ACHN (cell line): ENCODE measurements at places on chromosomes 1 and 21.

GRCh38 chr1:46749921-46750404 is 31.0 kb upstream of the EFCAB14 start:
- no peak for DNase-seq

DNA sequence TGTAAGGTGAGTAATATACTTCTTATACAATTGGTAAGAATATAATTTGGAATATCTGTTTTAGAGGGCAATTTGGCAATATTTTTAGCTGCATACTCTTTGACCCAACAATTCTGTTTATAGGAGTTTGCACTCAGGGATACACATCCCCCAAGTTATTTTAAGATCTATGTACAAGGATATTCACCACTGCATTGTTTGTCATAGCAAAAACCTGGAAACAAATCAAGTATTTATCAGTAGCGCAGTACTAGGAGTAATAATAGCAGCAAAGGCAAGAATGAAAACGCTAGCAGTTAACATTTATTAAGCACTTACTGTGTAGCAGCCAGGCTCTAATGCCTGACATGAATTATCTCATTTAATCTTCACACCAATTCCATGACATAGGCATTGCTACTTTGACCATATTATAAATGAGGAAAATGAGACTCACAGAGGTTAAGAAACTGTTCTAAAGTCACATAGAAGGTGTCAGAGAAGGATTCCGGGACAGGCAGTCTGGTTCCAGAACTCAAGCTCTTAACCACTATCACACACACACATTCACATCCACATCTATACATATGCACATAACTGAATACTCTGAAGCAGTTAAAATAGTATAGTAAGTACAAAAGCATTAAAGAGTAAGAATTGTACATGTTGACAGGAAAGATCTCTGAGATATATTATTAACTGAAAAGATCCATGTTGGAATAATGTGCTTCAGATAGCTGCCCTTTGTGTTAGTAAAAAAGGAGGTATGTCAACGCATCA is 30.6 kb downstream of the PHC2 start:
- no peak for DNase-seq

DNA sequence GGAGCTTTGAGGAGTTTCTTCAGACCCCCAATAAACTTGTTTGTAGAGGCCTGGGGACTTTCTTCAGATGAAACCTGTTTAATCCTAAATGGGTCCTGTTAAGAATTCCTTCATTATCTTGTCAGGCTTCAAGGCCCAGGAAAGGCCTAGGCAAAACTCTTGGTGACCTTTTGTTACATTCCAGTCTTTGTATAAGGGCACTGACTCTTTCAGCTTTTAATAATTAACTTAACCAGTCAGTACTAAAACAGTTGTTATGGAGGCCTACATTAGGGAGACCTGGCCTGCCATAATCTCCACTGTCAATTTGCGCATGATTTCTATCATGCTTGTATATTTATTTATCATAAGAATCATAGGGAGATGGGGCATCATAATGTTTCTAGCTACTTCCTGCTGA is 110.2 kb downstream of the FCRL5 start:
- DNase-seq, result peak; percentile 20

- peak; percentile 4 for DNase-seq
Observed at GRCh38 chr1:150764617-150765101, 919 bp downstream of the CTSS start.

- no peak for DNase-seq
Observed at GRCh38 chr1:46011121-46011695, 121.2 kb downstream of the PIK3R3 start.

DNA sequence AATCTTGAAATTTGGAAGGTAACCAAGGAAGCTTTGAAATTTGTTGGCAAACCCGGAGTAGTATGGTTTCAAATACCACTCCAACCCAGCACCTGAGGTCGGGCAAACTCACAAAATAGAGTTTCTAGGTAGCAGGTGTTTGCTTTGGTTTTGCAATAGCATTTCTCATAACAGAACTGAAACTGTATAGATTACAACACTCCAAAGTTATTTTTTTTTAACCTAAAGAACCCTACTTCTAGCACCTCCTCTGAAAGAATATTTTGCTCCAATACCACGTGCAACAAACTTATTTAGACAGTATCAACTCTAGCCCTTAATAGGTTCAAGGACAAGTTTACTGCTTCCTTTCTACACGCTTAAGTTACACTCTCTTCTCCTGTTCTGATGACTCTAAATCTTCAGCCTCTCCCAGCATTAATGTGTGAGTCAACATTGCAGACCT is 178.5 kb upstream of the FMN2 start:
- DNase-seq, result no peak

DNA sequence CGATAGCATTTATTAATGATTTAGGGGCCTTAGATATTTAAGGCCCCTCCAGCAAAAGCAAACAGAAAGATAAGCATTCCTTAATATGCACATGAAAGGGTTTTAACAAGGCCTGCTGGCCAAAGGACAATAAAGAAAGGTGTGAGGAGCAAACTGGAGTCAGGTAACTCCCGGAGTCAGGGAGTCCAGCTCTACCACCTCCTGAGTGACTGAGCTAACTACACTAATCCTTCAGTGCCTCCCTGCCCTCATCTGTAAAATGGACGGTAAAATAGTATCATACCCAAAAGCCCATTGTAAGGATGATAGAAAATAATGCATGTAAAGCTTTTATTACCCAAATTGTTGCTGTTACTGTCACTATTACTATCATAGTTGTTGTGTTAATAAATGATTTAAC is 161.7 kb downstream of the SIPA1L2 start:
- no peak for DNase-seq

DNA sequence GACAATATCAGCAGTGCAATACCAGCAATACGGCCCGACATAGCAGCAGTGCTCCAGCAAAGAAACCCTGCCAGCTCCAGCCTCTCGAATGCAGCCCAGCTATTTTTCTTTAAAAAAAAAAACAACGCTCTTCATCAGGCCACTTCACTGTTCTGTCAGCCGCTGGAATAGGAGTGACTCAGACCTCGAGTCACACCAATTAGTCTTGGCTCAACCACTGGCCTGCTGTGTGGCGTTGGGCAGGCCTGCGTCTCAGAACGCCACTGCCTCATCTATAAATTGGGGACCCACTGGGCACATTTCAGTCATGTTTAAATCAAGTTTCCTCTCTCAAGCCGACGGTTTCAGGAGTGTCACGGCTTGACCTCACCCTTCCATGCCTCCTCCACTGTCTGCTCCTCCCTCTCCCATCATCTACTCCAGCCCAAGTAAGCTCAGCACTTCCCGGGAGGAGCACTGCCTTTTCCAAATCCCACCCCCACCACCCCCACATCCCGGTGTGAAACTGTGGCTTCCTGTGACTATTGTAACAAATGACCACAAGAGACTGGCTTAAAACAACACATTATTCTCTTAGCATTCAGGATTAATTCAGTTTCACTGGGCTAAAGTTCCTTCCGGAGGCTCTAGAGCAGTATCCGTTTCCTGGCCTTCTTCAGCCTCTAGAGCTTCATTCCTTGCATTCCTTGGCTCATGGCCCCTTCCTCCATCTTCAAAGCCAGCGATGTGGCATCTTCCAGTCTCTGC is 71.9 kb upstream of the EFHD2 start:
- peak; percentile 50 for DNase-seq

DNA sequence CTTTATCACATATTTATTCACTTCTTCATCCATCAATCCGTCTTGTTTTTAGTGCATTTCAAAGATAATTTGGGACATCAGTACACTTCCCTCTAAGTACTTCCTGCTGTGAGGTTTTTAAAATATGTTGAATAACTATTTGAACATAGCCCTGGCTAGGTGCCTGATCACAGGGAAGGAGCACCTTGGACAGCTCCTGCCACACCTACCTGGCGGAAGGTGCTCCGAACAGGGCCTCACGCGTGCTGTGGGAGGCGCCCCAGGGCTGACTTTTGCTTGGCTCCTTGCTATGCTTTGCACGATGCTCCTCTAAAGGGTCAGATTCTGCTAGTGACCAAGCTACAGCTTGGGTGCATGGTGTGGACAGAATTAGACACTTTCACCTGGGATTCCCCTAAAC is 4.9 kb upstream of the ATXN7L2 start:
- peak; percentile 6 for DNase-seq

- DNase-seq, result no peak
Observed at GRCh38 chr1:154443274-154444013, 38.3 kb downstream of the IL6R start.

DNA sequence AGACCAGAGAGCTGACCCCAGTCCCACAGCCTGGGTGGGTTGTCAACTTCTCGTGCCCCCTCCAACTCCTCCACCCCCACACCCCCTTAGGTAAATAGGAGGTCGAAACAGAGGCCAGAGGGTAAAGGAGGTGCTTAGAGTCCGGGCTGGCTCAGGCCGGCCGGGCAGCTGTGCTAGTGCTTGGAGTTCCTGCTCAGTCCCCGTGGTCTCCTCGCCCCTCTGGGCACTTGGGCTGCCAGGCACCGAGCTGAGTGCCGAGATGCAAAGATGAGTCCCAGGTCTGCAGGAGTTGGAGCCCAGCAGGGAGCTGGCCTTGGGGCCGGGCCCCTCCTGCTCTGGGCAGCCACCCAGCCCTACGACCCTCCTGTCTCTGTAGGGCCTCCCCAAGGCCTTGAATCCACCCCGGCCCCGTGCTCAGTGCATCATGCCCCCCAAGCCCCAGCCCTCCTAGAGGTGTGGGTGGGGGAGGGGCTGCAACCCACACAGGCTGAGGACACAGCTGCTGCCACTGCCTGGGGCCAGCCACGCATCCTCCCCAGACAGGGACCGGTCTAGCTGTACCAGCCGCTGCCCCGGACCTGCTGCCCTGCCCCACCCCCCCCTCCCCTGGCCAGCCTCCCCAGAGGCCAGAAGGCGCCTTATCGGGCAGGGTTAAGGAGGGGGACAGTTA is 1.9 kb downstream of the SMIM1 start:
- no peak for DNase-seq

- DNase-seq, result no peak
Observed at GRCh38 chr1:151492120-151492519, 19.1 kb upstream of the CGN start.

- DNase-seq, result peak; percentile 65
Observed at GRCh38 chr1:212062832-212063438, 27.4 kb downstream of the DTL start.

DNA sequence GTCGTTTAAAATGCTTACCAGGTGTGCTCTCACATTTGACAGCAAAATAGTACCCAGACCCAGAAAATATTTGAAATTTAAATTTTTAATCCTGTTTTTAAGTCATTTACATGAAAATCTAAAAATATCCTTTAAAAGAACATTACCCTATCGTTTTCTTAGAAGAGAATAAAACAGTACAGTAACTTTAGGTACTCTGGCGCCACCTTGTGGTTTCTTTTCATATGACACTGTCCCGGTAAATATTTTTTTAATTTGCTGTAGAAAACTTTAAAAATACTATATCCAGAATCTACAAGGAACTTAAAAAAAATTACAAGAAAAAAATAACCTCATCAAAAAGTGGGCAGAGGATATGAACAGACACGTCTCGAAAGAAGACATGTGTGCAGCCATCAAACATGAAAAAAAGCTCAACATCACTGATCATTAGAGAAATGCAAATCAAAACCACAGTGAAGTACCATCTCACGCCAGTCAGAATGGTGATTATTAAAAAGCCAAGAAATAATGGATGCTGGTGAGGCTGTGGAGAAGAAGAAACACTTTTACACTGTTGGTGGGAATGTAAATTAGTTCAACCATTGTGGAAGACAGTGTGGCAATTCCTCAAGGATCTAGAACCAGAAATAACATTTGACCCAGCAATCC is 129.2 kb downstream of the RGS21 start:
- DNase-seq, result peak; percentile 58

GRCh38 chr1:55050283-55050682 is 10.9 kb downstream of the PCSK9 start:
- no peak for DNase-seq

DNA sequence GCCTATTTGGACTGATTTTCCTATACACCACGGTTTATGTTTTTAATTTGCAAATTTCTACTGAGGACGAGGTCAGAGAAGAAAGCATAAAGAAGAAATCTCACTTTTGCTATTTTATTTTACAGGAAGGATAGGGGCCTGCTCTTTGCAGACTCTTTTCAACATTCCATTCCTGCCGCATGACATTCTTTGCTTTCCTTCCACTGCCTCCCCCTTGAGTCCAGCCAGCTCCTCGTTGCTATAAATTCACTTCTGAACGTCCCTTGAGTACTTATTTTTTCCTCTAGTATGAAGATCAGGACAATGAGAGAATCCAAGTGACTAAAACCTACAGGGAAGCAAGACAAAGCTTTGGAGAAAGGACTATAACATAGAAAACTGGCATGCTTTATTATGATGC is 53.4 kb upstream of the PTGFR start:
- no peak for DNase-seq

- no peak for DNase-seq
Observed at GRCh38 chr1:167679714-167680113, 42.1 kb upstream of the MPZL1 start.

GRCh38 chr1:150164224-150164623 is 14.5 kb downstream of the PLEKHO1 start:
- no peak for DNase-seq

- no peak for DNase-seq
Observed at GRCh38 chr1:164614316-164614715, 55.3 kb downstream of the PBX1 start.

DNA sequence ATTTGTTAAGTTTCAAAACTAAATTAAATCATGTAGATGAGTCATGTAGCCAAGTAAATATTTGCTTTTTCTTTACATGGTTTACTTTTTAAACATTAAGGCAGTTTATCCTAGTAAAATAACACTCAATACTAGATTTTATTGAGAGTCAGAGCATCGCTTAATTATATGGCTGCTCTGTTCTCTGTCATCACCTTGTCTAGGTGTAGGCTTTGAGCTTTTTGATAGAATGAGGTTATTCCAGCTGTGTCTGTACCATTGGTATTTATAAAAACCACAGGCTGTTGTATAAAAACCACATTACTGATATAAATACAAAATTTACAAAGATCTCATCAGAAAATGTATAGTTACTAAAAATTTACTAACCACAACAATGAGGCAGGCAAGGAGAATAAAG is 42.5 kb upstream of the GPR52 start:
- no peak for DNase-seq

- no peak for DNase-seq
Observed at GRCh38 chr1:24906760-24907490, 23.2 kb downstream of the RUNX3 start.

GRCh38 chr1:4019606-4020331 is 119.7 kb upstream of the C1orf174 start:
- DNase-seq, result no peak

DNA sequence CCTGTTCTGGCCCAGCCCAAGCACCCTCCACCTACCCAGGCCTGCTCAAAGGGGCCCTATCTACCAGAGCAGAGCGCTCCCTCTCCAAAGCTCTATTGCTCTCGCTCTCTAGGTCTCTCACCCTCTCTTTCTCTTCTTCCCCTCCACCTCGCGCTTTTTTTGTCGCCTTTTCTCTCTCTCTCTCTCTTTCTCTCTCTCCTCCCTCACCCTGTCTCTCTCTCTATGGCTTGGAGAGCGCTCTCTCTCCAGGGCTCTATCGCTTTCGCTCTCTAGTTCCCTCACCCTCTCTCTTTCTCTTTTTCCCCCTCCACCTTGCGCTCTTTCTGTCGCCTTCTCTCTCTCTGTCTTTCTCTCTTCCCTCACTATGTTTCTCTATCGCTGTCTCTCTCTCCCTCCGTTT is 3.4 kb upstream of the ZNF678 start:
- no peak for DNase-seq
